Thyroid gland (tissue), 4 donors: ENCODE measurements at places on chromosomes 12 and 14.

DNA sequence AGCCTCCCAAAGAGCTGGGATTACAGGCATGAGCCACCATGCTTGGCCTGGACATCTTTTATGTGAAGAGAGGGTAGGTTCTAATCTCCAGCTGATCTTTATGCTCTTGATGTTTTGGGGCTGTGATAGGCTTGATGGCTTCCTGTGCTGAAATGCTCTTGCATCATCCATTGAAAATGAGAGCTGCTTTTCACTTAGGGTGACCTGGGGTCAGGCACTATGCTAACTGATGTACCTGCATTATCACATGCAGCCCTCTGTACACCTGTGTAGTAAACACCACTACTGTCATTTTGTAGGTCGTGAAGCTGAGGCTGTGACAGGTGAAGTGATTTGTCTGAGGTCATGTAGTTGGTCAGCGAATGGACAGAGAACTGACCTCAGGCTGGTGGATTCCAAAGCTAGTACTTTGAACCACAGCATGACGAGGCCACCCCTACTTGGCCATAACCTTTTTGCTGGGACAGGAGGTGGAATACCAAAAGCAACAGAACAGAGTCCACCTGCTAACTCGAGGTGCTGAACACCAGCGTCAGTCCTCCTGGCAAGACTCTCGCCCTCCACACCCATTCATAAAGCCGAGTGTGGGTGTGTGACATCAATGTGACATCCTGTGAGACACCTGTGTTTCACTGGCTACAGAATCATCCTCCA, 69.1 kb downstream of the C12orf75 start:
- H3K4me3 ChIP-seq: no peak overlapping the region
- H3K36me3 ChIP-seq: no peaks in the 10 kb centered on the region
- no peak for DNase-seq

- no peaks in the 10 kb centered on the region for H3K27me3 ChIP-seq
- no peaks in the 10 kb centered on the region for H3K4me1 ChIP-seq
- H3K27ac ChIP-seq: no peak overlapping the region
- H3K36me3 ChIP-seq: no peaks in the 10 kb centered on the region
- no peak for DNase-seq
- H3K4me3 ChIP-seq: no peak overlapping the region
Observed at GRCh38 chr12:46179693-46180452, 89.0 kb downstream of the SLC38A1 start.

DNA sequence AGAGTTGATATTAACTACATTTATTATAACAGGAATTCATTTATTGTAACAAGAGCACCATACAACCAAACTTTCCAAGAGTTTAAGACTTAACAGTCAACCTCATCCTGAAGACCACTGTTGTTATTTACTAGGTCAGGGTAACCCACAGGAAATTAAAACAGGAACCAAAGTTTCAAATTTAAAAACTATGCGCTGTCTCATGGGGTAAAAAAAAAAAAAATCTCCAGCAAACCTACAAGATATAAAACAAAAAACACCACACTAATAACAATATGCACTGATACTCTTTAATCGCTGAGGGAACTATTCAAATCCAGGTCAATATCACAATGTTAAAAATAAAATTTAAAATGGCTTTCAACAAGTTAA, 44.5 kb downstream of the FOXN3 start:
- no peak overlapping the region for H3K27ac ChIP-seq
- no peaks in the 10 kb centered on the region for H3K36me3 ChIP-seq
- H3K4me1 ChIP-seq: peaks cover 5% of the 10 kb centered on the region
- H3K27me3 ChIP-seq: no peaks in the 10 kb centered on the region

DNA sequence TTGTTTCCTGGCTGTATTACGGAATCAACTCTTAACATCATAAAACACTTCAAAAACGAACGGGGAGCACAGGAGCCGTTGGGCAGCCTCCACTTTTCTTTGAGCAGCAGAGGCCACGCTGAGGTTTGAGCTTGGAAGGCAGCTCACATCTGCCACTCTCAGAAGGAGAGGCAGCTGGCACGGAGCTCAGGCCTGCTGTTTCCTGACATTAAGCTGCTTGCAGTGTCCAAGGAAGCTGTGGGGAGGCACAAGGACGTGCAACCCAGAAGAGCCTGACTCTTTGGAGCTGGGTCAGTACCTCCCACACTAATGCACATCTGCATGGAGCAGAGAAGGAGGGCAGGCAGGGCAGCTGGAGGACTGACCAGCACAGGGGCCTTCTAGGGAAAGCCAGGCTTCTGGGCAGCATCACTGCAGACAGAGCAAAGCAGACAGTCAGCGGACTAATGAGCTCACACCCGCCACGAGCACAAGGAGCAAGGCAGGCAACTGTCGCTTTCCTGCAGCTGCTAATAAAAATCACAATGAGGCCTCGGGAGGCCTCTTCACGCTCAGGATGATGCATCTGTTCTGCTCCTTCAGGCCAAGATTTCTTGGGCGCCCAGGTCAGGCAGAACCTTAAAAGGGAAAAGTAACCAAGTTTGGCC, 211.1 kb downstream of the GLT1D1 start:
- no peaks in the 10 kb centered on the region for H3K27me3 ChIP-seq
- H3K4me1 ChIP-seq: no peaks in the 10 kb centered on the region
- H3K36me3 ChIP-seq: no peaks in the 10 kb centered on the region
- H3K27ac ChIP-seq: no peak overlapping the region
- no peak for DNase-seq

GRCh38 chr14:76329951-76330350, 46.0 kb upstream of the ESRRB start:
- no peak overlapping the region for H3K4me3 ChIP-seq
- DNase-seq: no peak
- no peaks in the 10 kb centered on the region for H3K27me3 ChIP-seq
- no peak overlapping the region for H3K27ac ChIP-seq
- no peaks in the 10 kb centered on the region for H3K36me3 ChIP-seq
- no peaks in the 10 kb centered on the region for H3K4me1 ChIP-seq

- no peak for DNase-seq
- no peaks in the 10 kb centered on the region for H3K36me3 ChIP-seq
- H3K27ac ChIP-seq: no peak overlapping the region
- no peaks in the 10 kb centered on the region for H3K27me3 ChIP-seq
- H3K4me3 ChIP-seq: no peak overlapping the region
Observed at GRCh38 chr12:56804684-56805083, 41.6 kb downstream of the HSD17B6 start.

DNA sequence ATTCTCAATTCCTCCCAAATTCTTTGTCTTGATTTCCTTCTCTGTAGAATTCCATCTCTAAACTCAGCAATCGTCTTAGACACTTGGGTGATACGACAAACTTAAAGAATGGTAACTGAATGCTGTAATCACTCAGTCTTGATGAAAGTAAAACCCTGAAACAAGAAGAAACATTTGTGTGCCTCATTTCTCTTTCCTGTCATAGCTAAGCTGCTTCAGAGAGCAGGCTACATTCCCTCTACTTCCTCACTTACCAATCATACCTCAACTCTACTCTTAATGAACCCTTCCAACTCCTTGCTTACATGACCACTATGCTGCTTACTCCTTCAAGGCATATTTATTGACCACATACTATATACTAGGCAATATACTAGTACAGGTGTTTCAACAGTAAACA, 8.3 kb downstream of the MAP4K5 start:
- H3K27me3 ChIP-seq: no peaks in the 10 kb centered on the region
- no peak overlapping the region for H3K4me3 ChIP-seq
- H3K27ac ChIP-seq: no peak overlapping the region
- no peaks in the 10 kb centered on the region for H3K36me3 ChIP-seq
- DNase-seq: no peak

- H3K27me3 ChIP-seq: no peaks in the 10 kb centered on the region
- H3K36me3 ChIP-seq: peaks cover 28% of the 10 kb centered on the region
- H3K27ac ChIP-seq: no peak overlapping the region
- DNase-seq: no peak
Observed at GRCh38 chr12:32743264-32743663, 12.4 kb downstream of the YARS2 start.

DNA sequence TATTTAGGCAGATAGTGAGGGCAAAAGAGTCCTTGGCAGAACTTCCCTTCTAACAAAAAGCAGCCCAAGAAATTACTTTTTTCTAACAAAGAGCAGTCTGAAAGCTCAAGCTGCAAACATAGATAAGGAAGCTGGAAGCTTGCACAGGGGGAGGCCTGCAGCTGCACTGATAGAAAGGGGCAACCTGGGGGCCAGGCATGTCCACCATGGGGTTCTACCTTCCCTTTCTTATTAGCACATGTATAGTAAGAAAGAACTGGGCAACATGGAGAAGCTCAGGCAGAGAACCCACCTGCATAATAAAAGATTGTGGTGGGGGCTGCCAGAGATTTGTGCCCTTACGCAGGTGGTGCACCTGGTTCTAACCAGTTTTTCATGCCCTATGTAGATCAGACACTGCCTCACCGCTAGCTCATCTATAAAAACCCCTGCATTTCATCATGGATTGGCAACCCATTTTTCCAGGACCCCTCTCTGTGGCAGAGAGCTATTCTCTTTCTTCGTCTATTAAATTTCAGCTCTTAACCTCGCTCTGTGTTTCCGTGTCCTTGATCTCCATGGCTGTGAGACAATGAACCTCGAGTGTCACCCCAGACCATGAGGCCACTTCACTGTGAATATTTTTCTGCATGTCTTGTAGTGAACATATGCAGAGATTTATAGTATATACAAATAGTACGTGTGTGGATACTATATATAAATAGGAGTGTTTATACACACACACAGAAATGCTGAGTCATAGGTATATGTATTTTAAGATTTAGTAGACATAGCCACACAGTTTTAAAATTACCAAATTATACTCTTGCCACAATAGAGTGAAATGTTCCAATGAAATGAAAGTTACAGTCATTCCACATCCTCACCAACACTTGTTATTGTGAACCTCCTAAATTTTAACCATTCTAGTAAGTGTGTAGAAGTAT, 53.0 kb downstream of the PEX5 start:
- no peak for DNase-seq
- H3K27me3 ChIP-seq: no peaks in the 10 kb centered on the region
- no peaks in the 10 kb centered on the region for H3K4me1 ChIP-seq
- no peak overlapping the region for H3K4me3 ChIP-seq
- H3K36me3 ChIP-seq: no peaks in the 10 kb centered on the region
- no peak overlapping the region for H3K27ac ChIP-seq

DNA sequence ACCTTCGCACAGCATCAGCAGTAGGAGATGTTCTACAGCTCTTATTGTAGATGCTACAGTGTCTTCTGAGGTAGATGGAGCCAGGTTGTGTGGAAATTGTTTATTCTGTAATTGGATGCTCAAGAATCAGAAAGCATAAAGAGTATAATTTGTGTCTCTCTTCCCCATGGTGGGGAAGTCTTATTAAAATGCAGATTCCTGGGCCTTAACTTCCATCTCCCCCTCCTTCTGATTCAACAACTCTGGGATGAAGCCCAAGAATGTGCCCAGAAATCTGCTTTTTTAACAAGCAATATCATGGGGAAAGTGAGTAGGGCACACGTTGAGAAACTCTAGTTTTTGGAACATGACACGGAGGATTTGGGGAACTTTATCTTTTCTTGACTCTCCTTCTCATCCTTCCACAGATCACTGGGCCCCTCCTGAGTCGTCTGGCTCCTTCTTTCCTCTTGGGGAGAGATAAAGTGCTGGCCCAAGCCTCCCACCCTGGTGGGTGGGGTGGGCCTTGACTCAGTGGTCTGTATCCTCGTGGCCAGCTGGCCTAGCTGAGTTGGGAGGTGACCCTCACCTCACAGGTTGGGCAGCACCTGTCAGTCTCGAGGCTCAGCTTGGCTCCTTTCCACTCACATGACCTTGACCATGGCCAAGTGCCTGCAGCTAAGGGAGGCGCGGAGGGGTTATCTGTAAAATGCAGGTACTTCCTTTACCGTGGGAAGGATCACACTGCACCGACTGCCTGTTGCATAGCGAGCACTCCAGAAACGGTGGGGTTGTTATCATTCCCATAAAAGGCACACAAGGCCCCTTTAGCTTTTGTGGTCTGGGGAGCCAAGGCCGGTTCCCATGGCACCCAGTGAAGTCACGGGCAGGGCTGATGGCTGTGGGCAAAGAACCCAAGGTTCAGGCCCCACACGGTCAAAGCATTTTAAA, 141.9 kb downstream of the CHST11 start:
- peaks cover 38% of the 10 kb centered on the region for H3K4me1 ChIP-seq
- H3K27me3 ChIP-seq: no peaks in the 10 kb centered on the region
- peak; percentile 2 for DNase-seq
- H3K27ac ChIP-seq: no peak overlapping the region

GRCh38 chr12:127925971-127926370, 341.0 kb upstream of the TMEM132C start:
- H3K36me3 ChIP-seq: no peaks in the 10 kb centered on the region
- H3K4me1 ChIP-seq: no peaks in the 10 kb centered on the region
- no peaks in the 10 kb centered on the region for H3K27me3 ChIP-seq

GRCh38 chr12:72889791-72890190, 617.6 kb downstream of the TRHDE start:
- DNase-seq: no peak
- H3K27me3 ChIP-seq: no peaks in the 10 kb centered on the region
- H3K36me3 ChIP-seq: no peaks in the 10 kb centered on the region
- no peak overlapping the region for H3K27ac ChIP-seq
- no peaks in the 10 kb centered on the region for H3K4me1 ChIP-seq

- no peak overlapping the region for H3K27ac ChIP-seq
- no peak overlapping the region for H3K4me3 ChIP-seq
- no peak for DNase-seq
- H3K27me3 ChIP-seq: no peaks in the 10 kb centered on the region
Observed at GRCh38 chr12:89976866-89977265, 268.2 kb upstream of the ATP2B1 start.

- H3K36me3 ChIP-seq: no peaks in the 10 kb centered on the region
- no peaks in the 10 kb centered on the region for H3K27me3 ChIP-seq
- no peak for DNase-seq
- no peak overlapping the region for H3K27ac ChIP-seq
Observed at GRCh38 chr14:104520620-104521410, 58.7 kb upstream of the C14orf180 start.

GRCh38 chr12:119819322-119819721, 57.8 kb downstream of the CIT start:
- no peaks in the 10 kb centered on the region for H3K27me3 ChIP-seq
- H3K4me3 ChIP-seq: no peak overlapping the region
- no peaks in the 10 kb centered on the region for H3K36me3 ChIP-seq
- H3K27ac ChIP-seq: no peak overlapping the region
- no peaks in the 10 kb centered on the region for H3K4me1 ChIP-seq

DNA sequence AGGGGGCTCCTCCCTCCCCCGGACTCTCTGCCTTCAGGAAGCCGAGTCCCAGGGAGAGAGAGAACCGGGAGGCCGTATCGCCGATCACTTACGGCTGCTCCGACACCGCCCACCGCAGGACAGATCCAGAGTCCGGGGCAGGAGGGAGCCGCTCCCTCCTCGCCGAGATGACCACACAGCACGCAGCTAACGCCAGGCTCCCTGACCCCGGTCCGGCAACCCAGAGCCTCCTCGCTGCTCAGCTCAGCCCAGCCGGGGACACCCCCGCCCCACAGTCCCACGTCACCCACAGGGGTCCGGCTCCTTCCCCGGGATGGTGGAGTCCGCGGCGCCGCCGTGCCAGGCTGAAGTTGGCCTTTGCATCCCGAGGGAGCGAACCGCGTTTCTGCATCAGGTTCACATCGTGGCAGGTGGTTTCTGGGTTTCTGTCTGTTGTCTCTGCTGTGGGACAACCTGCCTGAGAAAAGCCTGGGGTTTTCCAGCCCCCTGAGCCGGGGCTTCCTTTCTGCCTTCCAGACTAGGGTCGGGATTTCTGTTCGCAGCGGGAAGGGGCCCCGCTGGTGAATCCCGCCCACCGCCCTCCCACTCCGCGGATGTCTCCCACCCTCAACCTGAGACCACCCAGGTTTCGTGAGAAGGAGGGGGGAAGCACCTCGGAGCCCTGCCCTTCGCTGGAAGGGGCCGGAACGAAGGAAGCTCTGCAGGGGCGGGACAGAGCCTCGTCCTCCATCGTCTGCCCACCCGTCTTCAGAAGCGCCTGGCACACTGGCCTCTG, 61.2 kb downstream of the NOC4L start:
- peak; percentile 60 for DNase-seq
- no peaks in the 10 kb centered on the region for H3K27me3 ChIP-seq
